ENCODE measurements at places on chromosomes 1 and 21.

GRCh38 chr1:159144571-159144970 lies 26.8 kb upstream of the CADM3 start:
- no peak for DNase-seq

DNA sequence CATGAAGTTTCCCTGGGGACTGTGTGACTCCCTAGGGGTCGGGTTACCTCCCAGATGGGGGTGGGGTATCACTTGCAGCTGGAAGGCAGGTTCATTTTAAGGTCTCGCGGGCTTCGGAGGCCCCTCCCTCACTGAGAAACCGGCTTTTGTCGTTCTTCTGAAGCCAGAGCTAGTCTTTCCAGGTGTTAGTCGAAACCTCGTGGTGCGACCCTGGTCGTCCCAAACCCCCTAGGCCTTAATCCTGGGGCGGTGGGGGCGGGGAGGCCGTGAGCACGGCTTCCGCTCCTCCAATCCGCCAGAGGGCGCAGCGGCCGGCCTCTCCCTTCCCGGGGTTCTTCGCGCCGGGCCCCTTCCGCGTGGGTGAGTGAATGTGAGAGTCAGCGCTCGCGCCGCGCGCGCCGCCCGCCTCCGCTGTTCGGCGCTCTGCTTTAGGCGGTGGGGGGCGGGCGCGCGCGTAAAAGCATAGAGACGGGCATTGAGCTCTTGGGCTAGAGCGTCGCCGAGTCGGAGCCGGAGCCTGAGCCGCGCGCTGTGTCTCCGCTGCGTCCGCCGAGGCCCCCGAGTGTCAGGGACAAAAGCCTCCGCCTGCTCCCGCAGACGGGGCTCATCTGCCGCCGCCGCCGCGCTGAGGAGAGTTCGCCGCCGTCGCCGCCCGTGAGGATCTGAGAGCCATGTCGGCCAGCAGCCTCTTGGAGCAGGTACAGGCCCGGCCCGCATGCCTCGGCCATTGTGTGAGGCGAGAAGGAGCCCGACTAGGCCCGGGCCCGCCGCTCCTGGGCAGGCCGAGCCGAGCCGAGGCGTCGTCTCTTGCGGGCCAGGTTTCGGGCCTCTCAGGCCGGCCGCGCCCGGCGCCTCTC lies at the start of gene YTHDF2:
YTHDF2 (plus strand) TSS at position 491 of the 857 bp plus-strand sequence; CDS start at position 672, 181 bp downstream.
- peak; percentile 98 for DNase-seq

DNA sequence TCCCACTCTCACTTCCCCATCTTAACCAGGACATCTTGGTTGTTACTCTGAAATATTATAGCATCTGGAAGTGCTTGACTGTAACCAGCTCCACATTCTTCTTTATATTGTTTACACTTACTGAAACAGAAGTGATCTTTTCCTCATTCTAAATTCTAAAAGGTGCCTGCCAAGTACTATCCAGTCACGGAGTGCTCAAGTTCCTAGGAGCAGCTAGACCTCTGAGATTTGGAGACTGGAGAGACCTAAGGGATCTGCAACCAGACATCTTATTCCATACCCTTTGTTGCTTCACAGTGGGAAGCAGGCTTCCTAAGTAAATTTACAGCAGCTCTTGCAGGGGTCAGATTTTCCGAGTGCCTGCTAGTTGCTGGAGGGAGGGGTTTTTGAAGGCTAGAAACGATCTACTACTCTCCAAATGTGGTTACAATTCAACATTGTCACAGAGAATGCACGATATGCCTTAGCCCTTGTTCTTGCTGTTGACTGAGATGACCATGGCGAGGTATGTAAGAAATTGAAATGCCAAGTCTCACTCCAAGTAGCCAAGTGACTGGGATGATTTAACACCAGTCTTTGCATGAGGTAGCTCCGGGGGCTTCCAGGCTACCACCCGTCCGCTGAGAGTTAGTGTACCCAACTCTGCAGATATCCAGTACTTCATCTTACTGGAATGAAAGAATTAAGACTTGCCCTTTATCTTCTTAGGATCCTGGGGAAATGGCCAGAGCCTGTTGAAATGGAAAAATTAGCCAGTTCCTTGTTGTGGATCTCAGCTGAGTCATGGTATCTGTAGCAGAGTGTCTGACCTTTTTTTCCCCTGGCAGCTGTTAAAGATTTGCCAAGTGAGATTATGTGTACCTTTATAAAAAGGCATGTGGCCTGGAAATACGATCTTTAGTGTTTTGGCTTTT lies 150.8 kb downstream of the MAST2 start:
- DNase-seq = peak; percentile 50

DNA sequence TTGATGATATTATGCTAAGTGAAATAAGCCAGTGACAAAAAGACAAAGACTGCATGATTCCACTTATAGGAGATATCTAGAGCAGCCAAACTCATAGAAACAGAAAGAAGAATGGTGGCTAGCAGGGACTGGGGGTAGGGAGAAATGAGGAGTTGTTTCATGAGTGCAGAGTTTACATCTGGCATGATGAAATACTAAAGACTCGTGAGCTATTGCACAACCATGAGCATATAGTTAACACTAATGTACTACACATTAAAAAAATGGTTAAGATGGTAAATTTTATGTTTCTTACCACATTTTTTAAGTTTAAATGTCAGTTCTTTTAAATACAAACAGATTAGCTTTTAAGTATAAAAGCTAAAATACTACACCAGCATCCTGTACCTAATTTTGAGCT lies 57.8 kb downstream of the ESRRG start:
- DNase-seq = peak; percentile 8

DNA sequence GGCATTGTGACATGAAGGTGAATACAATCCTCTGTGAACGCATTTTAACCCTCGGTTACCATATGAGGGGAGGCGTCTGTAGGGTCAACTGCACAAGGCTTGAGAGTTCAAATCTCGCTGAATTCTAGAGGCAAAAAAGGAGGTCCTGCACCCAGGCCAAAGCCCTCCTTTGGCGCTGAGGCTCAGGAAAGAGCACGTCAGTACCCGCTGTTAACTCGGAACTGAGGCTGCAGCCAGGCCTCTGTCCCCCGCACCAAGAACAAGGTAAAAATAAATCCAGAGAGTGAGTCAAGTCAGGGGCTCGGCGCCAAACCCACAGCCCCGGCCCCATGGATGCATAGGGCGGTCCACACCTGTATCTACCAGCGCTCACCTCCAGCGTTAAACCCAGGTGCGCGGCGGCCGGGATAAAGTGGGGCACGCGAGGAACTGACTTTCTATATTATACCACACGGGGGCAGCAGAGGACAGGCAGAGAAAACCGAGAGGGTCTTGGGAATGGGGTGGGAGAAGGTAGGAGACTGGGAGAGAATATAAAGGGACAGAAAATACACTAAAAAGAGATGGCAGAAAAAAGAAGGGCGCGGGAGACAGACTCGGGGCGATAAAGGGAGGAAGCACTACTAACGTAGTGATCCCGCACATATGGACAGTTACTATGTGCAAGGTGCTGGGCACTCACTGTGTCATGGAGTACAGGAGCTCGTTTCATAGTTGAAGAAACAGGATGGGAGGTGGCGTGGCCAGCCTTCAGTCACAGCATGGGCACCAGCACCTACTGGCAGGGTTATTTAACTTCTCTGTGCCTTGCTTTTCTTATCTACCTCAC lies 54.9 kb downstream of the DMRTA2 start:
- peak; percentile 15 for DNase-seq

DNA sequence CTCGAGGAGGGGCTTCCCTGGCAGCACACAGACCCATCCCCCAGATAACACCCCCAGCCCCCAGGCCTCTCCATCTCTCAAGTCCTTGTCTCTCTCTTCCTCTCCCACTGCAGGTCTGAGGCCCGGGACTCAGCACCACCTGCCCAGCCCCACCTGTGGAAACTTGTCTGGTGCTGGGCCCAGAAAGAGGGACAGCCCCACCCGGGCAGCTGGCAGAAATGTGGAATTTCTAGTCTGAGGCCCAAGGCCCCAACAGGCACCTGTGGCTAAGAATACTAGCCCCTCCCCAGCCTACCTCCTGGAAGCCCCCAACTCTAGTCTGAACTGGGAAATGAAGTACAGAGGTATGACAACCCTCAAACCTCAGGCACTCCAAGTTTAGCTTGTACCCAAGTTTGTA lies 15.4 kb downstream of the TTC39A start:
- DNase-seq = no peak

DNA sequence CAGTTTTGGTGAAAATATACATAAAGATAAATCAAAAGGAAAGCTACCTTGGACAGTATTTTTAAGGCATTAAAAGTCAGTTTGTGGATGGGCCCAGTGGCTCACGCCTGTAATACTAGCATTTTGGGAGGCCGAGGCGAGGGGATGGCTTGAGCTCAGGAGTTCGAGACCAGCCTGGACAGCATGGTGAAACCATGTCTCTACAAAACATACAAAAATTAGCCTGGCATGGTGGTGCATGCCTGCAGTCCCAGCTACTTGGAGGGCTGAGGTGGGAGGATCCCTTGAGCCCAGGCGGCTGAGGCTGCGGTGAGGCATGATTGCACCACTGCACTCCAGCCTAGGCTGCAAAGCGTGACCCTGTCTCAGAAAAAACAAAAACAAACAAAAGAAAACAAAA lies 1253.8 kb downstream of the MRPL39 start:
- no peak for DNase-seq

DNA sequence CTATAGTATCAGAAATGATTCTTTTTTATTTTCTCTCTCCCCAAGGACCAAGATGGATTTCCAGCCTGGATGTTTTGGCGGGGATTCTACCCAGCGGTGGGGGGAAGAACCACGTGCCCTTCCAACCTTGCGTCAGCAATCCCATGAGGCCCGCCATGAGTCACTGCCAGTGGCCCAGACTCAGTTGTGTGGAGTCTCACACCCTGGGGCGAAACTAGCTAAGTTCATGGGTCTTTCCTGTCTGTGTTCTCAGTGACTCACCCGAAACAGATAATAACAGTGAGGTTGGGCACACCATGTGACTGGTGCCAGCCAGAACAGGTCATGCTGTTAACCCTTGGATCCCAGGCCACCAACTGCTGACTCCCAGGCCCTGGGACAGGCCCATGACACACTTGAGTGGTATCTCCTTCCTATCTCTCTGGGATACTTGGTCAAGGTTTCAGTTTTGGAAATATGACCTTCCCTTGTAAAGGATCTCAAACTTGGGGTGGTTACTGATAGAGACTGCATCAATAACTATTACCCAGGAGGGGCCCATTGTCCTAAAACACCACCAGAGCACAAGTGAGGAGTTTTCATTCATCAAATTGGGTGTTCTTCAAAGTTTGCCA lies 98.0 kb upstream of the DUSP10 start:
- peak; percentile 84 for DNase-seq

GRCh38 chr1:106366627-106367319 lies 689.7 kb upstream of the PRMT6 start:
- no peak for DNase-seq

GRCh38 chr21:42144679-42145568 lies 73.8 kb downstream of the UMODL1 start:
- DNase-seq = no peak

DNA sequence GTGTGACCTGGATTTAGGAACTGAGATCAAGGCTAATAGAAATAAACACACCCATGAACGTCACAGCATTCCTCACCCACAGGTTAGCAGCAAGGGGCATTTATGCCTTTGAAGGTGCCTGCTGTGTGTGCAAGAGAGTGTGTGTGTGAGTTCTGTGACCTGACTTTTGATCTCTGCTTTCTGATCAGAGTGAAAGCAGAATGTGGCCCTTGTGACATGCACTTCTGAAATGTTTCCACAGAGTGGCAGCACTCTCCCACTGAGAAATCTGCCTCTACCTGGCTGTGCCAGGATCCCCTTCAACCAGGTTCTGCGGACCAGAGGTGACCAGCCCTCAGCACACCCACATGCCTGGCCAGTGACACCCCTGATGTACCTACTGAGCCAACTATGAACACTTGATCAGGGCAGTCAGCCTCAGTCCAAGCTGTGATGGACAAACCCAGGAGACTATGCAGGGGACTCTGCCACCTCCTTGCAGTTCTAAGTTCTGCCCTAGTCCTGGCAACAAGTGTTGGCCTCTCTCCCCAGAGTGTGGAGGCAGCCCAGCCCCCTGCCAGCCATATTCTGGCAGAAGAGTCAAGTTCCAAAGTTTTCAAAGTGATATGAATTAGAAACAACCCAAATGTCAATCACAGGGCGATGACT lies 41.0 kb downstream of the RXRG start:
- DNase-seq = no peak

GRCh38 chr1:210124736-210125135 lies 107.9 kb upstream of the SERTAD4 start:
- DNase-seq = peak; percentile 25

- DNase-seq = peak; percentile 67
These were observed at the start of gene C1orf56 for GRCh38 chr1:151047591-151047924. C1orf56 (plus strand) TSS chr1:151047751; CDS start chr1:151047848, 97 bp downstream.

DNA sequence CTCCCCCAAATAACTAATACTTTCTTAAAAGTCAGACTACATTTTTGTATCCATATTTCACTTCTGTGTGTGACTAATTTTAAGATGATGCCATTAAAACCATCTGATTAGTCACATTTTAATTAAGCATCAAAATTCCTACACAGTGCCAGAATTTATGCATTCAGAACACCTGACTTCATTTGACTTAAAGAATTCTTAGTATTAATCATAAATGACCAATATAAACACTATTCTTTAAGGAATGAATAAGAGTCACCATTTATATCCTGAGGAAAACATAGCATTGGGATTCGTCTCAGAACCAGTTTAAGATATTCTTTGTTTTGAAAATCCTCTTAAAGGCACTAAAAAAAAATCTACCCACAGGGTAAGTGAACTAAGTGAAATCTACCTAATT lies 37.0 kb downstream of the TM2D1 start:
- peak; percentile 32 for DNase-seq

- peak; percentile 76 for DNase-seq
These were observed 33.2 kb downstream of the NHLH2 start for GRCh38 chr1:115807723-115808122.

GRCh38 chr21:17454315-17455027 lies 58.4 kb upstream of the CXADR start:
- DNase-seq = peak; percentile 95

- no peak for DNase-seq
These were observed 120.4 kb downstream of the WDR3 start for GRCh38 chr1:118049981-118050380.

DNA sequence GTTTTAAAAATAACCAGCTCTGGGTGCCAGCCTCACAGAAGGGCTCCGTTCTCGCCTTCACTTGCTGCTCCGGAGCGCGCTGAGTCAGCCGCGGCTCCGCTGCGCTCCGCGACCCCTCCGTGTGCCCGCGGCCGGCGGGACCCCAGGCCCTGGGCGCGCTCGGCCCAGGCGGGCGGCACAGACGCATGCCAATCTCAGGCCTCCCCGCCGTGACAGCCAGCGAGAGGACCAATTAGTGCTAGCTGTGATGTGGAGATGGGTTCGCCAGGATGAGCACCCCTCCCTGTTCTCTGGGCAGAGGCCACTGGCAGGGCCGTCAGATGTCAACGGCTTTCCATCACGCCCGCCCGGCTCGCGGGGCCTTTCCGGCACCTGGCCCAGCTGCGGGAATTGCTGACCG lies 293.8 kb downstream of the SPATA17 start:
- no peak for DNase-seq

GRCh38 chr1:44261962-44262361 lies 48.7 kb downstream of the DMAP1 start:
- no peak for DNase-seq

GRCh38 chr1:84377480-84378095 lies 20.7 kb upstream of the DNASE2B start:
- peak; percentile 62 for DNase-seq

Measured in fibroblast of skin of scalp (primary cell).